ENCODE measurements at places on chromosomes 4 and X. TPM values are rescaled to one million over a fixed set of nuclear protein-coding genes. Genes with fewer than 3 reads are reported as not detected.
A peak's percentile ranks its signal among the peaks of the same experiment; 100 is the strongest.

- DNase-seq = peak; percentile 81
Measured at GRCh38 chr4:82372517-82373485, 990 bp downstream of the HNRNPD start.

DNA sequence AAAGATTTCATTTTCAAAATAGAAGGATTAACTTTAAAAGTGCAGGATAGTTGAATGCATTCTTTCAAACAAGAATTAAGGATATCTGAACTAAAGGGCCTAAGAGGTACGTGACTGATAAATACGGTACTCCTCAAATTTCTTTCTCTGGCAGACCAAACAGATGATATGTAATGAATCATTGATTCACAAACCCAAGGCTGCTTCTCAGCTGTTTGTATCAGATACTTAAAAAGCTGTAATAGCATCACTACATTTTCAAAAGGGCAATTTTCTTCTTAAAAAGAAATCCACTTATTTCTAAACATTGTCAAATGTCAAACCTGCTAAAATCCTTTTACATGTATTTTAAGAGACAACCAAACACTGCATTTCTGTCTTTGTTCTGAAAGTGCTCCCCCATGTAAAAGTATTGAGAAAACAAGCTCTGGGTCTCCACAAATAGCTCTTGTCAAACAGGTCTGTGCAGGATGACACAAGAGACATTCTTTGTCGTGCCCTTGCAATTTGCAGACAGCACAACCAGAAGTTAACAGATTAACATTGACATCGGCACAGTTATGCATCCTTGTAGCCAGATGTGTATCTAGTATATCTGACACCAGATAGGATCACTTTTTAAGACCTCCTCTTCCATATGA lies 82.0 kb downstream of the MANBA start:
- no peak for DNase-seq

TCEAL4 gene
- total RNA-seq = 17.7 TPM

DNA sequence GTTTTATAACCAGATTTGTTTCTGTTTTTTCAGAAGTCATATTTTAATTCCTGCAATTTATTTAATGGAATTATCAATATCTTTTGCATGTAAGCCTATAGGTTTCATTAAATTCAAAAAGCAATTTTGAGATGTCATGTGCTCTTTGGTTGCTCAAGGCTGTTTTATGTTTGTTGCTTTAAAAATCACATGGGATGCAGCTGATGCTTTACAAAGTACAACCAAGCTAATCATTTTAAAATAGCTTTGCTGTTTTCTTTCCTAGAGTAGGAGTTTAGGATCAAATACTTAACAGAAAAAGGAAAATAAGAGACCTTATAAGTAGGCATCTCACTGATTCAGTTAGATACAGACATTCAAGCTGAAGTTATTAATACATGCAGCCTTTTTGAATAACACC lies 11.3 kb downstream of the CPEB2 start:
- DNase-seq = no peak

DNA sequence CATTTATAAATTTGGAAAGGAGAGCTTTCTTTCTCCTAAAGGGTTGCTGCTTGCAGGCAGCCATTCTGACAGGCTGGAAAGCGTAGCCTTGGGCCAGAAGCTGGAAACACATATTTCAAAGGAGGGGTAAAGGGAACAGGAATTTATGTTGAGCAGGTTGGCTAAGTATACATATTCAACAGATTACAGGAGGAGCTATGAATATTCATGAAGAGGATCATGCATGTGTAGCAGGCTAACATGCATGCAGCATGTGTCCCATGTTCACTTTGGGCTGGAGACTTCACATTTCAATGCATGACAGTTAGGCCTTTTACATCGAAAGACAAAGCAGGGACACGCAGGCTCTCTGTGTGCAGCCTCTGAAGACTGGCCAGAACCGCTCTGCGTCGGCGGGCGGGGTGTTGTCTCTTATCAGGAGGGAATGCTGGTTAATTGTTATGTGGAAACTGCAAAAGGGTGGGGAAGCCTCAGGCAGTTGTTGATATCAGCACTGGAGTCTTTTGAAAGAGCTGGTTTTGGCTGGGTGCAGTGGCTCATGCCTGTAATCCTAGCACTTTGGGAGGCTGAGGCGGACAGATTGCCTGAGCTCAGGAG lies 31.5 kb downstream of the CASP3 start:
- no peak for DNase-seq

DNA sequence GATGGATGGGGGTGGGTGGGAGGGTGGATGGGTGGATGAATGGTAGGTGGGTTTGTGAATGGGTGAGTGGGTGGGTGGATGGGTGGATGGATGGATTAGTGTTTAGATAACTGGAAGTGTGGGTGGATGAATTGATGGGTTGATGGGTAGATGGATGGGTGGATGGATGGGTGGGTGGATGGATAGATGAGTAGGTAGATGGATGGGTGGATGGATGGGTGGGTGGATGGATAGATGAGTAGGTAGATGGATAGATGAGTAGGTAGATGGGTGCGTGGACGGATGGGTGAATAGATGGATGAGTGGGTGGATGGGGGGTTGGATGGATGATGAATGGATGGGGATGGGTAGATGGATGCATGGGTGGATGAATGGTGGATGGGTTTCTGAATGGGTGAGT lies 20.3 kb upstream of the ASMTL start:
- DNase-seq = no peak

DNA sequence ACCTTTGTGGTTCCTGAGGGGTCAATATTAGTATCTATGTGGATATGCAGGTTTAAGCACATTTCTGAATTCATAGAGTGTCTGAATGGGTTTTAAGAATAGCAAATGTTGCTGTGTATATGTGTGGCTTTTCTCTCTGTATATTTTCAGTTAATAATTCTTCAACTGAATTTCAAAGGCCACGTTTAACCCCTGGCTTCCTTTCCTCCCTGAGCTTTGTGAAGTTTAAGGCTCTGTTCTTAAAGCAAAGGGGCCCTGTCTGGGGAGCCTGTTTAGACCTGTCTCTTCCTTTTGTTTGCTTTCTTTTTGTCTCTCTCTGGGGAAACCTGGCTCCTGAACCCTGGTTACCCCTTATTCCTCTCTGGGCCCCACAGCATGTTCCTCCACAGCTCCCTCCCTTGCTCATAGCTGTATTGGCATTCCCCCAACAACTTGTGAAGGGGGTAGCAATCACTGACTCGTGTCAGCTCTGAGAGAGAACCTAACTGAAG lies 139.1 kb downstream of the COL4A6 start:
- no peak for DNase-seq

Measured in activated T-cell treated with anti-CD3 and anti-CD28 coated beads, Interleukin-2, amount 50 U/mL, for 72 hours (primary cell).